ENCODE measurements at places on chromosomes 5 and 9.

- DNase-seq = no peak
These were observed 159.2 kb upstream of the WWC1 start for GRCh38 chr5:168132241-168132641.

- DNase-seq = no peak
These were observed 639.0 kb upstream of the ACO1 start for GRCh38 chr9:31745468-31745867.

GRCh38 chr9:36049408-36049807 lies 12.7 kb downstream of the RECK start:
- DNase-seq = no peak

GRCh38 chr9:91845879-91846278 lies 104.1 kb downstream of the ROR2 start:
- DNase-seq = no peak

DNA sequence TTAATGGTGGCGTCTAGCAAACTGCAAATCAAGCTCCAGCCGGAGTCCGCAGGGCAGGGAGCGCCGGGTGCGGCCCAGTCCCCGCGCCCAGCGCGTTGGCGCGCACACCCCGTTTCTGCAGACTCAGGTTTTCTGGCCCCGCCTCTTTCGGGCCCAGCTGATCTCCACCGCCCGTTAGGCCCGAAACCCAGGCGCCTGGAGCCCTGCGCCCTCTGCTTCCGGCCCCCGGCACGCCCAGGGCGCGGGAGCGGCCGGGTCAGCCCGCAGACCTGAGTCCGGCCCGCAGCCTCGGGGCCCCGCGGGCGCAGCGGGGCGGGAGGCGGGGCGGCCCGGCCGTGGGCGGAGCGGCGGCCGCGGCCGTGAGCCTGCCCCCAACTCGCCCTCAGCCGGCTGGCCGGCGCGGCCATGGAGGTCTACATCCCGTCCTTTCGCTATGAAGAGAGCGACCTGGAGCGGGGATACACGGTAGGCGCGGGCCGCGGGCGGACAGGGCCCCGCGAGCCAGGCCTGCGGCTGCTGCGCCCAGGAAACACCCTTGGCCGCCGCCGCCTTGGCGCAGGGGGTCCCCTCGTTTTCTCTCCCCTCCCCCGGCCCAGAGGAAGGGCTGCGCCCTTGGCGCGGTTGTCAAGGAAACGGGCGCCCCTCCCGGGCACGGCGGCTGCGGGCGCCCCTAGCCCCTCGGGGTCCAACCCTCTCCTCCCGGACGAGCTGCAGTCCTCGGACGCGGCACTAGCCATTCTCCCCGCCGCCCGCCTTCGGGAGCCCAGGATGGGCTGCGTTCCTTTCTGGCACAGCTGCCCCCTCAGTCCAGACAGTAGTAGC lies at the start of gene SNX24:
Gene SNX24 (plus strand): TSS at position 385 of the 822 bp plus-strand sequence. CDS start 21 bp downstream, at position 406.
- DNase-seq = no peak

DNA sequence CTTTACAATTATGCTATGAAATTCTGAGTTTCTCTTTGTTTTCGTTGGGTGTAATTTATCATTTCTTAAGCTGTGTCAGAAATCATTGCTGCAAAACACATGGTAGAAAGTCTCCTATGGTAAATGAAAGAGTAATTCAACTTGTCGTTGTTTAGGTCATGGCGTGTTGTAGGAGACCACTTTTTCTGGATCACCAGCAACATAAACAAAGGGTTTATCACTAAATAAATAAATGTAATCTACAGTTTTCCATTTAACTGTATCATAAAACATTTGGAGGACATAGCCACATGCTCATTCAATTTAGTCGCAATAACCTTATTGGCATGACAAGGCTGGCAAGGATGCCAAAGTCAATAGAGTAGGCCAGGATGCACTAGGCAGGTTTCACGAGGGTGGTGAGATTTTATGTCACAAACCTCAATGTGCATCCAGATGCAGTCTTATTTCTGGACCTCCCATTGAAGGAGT lies 154.4 kb upstream of the ERCC6L2 start:
- DNase-seq = peak; percentile 75

- DNase-seq = no peak
These were observed 182.8 kb downstream of the SPOCK1 start for GRCh38 chr5:137316346-137316736.

DNA sequence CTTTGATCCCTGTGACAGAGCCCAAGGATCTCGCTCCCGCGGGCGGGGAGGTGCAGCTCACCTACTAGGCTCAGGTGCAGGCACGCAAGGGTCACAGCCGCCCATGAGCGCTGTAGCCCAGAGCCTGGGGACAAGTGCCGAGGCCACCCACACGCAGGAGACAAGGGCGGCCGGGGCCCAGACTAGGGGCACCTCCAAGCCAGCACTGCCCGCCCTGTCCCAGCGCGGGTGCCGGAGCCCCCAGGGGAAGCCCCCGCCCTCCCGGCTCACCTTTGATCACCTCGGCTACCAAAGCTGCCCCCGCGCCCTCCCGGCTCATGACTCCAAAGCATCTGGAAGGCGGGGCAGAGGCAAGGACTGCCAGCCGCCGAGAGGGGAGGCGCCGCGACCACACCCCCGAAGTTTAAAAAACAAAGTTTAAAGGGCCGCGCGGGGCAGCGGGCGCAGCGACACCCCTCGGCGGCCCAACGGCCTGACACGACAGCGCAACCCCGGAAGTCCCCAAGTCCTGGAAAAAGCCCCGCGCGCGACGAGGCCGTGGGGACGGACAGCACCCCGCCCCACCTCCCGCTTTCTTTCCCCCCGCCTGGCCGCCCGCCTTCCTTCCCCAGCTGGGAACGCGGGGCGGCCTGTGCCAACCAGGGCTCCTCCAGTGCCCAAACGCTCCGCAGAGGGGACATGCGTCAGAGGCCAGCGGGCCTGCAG lies 53.0 kb downstream of the CDC14B start:
- peak; percentile 5 for DNase-seq
